IMR-90 (cell line): ENCODE measurements at places on chromosomes 3 and 15. TPM values are rescaled to one million over a fixed set of nuclear protein-coding genes. Genes with fewer than 3 reads are reported as not detected.

DNA sequence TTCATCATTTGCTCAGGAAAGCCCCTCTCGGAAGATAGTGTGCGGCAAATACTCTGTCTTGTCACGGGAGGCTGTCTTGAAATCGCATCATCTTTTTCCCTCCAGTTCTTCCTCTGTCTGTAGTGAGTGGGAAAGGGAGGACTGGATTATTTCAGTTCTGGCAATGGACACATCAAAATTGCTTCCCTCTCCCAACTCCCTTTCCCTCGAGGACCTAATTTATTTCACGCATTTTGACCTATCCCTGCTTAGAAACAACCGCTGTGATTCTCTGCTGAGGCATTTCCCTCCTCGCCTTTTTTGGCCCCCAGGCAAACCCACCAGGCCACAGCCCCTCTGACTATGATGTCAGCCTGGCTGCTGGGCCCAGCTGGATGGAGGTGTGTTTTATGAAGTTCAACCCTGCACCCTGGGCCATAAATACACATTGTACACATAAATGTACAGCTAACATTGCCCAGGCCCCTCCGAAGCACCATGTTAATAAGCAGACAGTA is 138.7 kb upstream of the LRTM1 start:
- no peaks in the 10 kb centered on the region for H3K27me3 ChIP-seq
- H3K36me3 ChIP-seq, result no peaks in the 10 kb centered on the region
- no peak overlapping the region for H3K27ac ChIP-seq
- H3K4me1 ChIP-seq, result peaks cover 5% of the 10 kb centered on the region
- H3K4me3 ChIP-seq, result no peak overlapping the region
- DNase-seq, result peak; percentile 37

- no peaks in the 10 kb centered on the region for H3K4me1 ChIP-seq
- H3K4me3 ChIP-seq, result no peak overlapping the region
- no peak for DNase-seq
- no peaks in the 10 kb centered on the region for H3K27me3 ChIP-seq
- no peak overlapping the region for H3K27ac ChIP-seq
- H3K36me3 ChIP-seq, result no peaks in the 10 kb centered on the region
These were observed 283.3 kb upstream of the RGMA start for GRCh38 chr15:93372208-93372864.

DNA sequence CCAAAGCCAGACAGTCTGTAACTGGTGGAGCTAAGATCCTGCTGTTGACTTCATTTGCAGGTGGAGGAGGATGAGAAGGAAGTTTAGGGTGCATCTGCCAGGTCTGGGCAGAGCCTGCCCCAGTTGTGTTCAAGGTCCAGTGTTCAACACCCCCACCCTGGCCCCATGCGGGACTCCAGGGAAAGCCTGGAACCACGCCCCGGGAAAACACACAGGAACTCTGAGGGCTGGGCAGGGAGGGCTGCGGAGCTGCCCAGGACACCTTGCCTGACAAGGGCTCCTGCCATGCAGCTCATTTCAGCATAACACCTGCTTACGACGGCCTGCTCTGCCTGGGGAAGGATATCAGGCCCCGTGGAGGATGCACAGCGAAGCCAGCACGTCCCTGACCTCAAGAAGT is 286.3 kb downstream of the XXYLT1 start:
- H3K36me3 ChIP-seq, result no peaks in the 10 kb centered on the region
- H3K4me3 ChIP-seq, result no peak overlapping the region
- H3K27ac ChIP-seq, result no peak overlapping the region
- H3K4me1 ChIP-seq, result no peaks in the 10 kb centered on the region

- no peaks in the 10 kb centered on the region for H3K4me1 ChIP-seq
- no peaks in the 10 kb centered on the region for H3K36me3 ChIP-seq
- no peak for DNase-seq
- no peak overlapping the region for H3K27ac ChIP-seq
These were observed 36.4 kb downstream of the PLSCR4 start for GRCh38 chr3:146214493-146214892.

DNA sequence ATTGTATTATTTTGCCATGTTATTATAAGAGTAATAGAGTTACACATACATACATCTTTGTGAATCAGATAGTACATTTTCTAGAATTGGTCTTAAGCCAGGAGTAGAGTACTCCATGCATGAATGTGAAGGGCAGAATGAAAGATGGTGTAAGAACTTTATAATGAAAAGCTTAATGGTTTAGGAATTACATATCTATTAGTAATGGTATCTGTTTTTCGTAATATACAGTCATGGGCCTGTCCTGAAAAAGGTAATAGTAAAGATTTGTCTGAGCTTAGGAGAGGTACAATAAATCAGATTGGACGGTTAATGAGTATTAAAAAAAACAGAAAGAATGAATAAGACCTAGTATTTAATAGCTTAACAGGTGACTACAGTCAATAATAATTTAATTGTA is 118.2 kb upstream of the PRTG start:
- peaks cover 13% of the 10 kb centered on the region for H3K36me3 ChIP-seq
- H3K4me3 ChIP-seq, result no peak overlapping the region
- H3K4me1 ChIP-seq, result peaks cover 8% of the 10 kb centered on the region
- H3K27ac ChIP-seq, result no peak overlapping the region

- no peaks in the 10 kb centered on the region for H3K36me3 ChIP-seq
- no peak for DNase-seq
- H3K27ac ChIP-seq, result no peak overlapping the region
These were observed 152.6 kb downstream of the DPH6 start for GRCh38 chr15:35393398-35393797.

The FSIP1 gene
- 0.18 and 0.56 TPM in 2 replicates for total RNA-seq

GRCh38 chr3:105967117-105967516 is 98.3 kb upstream of the CBLB start:
- H3K4me3 ChIP-seq, result no peak overlapping the region
- H3K36me3 ChIP-seq, result no peaks in the 10 kb centered on the region
- H3K27ac ChIP-seq, result no peak overlapping the region

- no peak overlapping the region for H3K27ac ChIP-seq
- no peak for DNase-seq
- peaks cover 45% of the 10 kb centered on the region for H3K27me3 ChIP-seq
- H3K4me1 ChIP-seq, result no peaks in the 10 kb centered on the region
- H3K36me3 ChIP-seq, result no peaks in the 10 kb centered on the region
These were observed 619 bp upstream of the CMTM8 start for GRCh38 chr3:32237670-32238452.

The ATP10A gene
- 12.8 and 13.8 TPM in 2 replicates for total RNA-seq

- H3K36me3 ChIP-seq, result peaks cover 46% of the 10 kb centered on the region
- no peak for DNase-seq
- no peaks in the 10 kb centered on the region for H3K27me3 ChIP-seq
- no peaks in the 10 kb centered on the region for H3K4me1 ChIP-seq
These were observed at the start of gene GRAMD2A for GRCh38 chr15:72197460-72198355. Gene GRAMD2A, minus strand, starts transcription at chr15:72197787.

- H3K36me3 ChIP-seq, result no peaks in the 10 kb centered on the region; the same call in 1 of the 2 replicates
- peaks cover 9% of the 10 kb centered on the region; the same call in 1 of the 2 replicates for H3K4me1 ChIP-seq
- DNase-seq, result no peak
- H3K27ac ChIP-seq, result no peak overlapping the region
- H3K27me3 ChIP-seq, result no peaks in the 10 kb centered on the region
- no peak overlapping the region for H3K4me3 ChIP-seq
These were observed 22.5 kb downstream of the MBNL1 start for GRCh38 chr3:152291238-152291637.

GRCh38 chr15:40549894-40550293 is 14.9 kb downstream of the CCDC32 start:
- no peak for DNase-seq
- no peak overlapping the region for H3K4me3 ChIP-seq
- H3K4me1 ChIP-seq, result no peaks in the 10 kb centered on the region
- peaks cover 16% of the 10 kb centered on the region for H3K36me3 ChIP-seq
- no peaks in the 10 kb centered on the region for H3K27me3 ChIP-seq

- no peak overlapping the region for H3K4me3 ChIP-seq
- DNase-seq, result peak; percentile 52
- peaks cover 26% of the 10 kb centered on the region for H3K4me1 ChIP-seq
These were observed 1.6 kb downstream of the STRA6 start for GRCh38 chr15:74200871-74201419.

- H3K27me3 ChIP-seq, result peaks cover 6% of the 10 kb centered on the region
- DNase-seq, result no peak
- no peak overlapping the region for H3K4me3 ChIP-seq
- no peaks in the 10 kb centered on the region for H3K36me3 ChIP-seq
These were observed 52.9 kb downstream of the GASK1A start for GRCh38 chr3:43031889-43032545.

DNA sequence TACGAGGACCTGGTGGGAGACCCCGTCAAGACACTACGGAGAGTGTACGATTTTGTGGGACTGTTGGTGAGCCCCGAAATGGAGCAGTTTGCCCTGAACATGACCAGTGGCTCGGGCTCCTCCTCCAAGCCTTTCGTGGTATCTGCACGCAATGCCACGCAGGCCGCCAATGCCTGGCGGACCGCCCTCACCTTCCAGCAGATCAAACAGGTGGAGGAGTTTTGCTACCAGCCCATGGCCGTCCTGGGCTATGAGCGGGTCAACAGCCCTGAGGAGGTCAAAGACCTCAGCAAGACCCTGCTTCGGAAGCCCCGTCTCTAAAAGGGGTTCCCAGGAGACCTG is 2.5 kb downstream of the CHST2 start:
- no peak overlapping the region for H3K4me3 ChIP-seq
- no peak overlapping the region for H3K27ac ChIP-seq
- H3K27me3 ChIP-seq, result peaks cover 7% of the 10 kb centered on the region; the same call in 1 of the 2 replicates
- peaks cover 6% of the 10 kb centered on the region for H3K4me1 ChIP-seq
- DNase-seq, result no peak

DNA sequence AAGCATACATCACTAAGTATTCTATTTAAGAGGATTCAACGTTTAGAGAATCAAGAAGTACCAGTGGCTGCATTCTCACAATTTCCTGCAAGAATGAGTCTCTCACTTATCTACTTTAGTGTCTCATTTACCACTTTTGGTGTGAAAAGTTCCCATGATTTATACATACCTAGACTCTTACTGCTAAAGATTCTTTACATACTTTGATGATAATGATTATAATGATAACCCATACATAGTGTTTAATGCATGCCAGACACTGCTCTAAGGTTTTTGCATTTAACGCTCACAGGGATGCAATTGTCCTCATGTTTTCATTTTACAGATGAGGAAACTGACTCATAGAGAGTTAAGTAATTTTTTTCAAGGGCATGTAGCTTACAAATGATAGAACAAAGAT is 133.6 kb downstream of the TMEM108 start:
- H3K36me3 ChIP-seq, result no peaks in the 10 kb centered on the region
- H3K27me3 ChIP-seq, result no peaks in the 10 kb centered on the region
- H3K27ac ChIP-seq, result no peak overlapping the region
- DNase-seq, result no peak
- H3K4me1 ChIP-seq, result no peaks in the 10 kb centered on the region

GRCh38 chr3:16898595-16899395 is 14.0 kb downstream of the PLCL2 start:
- DNase-seq, result no peak
- H3K27me3 ChIP-seq, result no peaks in the 10 kb centered on the region; the same call in 1 of the 2 replicates
- H3K27ac ChIP-seq, result no peak overlapping the region
- no peaks in the 10 kb centered on the region; the same call in 1 of the 2 replicates for H3K4me1 ChIP-seq

- H3K4me3 ChIP-seq, result no peak overlapping the region
- peaks cover 12% of the 10 kb centered on the region for H3K4me1 ChIP-seq
- no peaks in the 10 kb centered on the region for H3K27me3 ChIP-seq
- DNase-seq, result no peak
- H3K27ac ChIP-seq, result no peak overlapping the region
- no peaks in the 10 kb centered on the region for H3K36me3 ChIP-seq
These were observed 27.6 kb downstream of the FOXL2 start for GRCh38 chr3:138919325-138919724.

GRCh38 chr15:78105476-78106241 is 13.3 kb downstream of the SH2D7 start:
- peaks cover 10% of the 10 kb centered on the region for H3K27me3 ChIP-seq
- peak; percentile 29 for DNase-seq
- H3K4me3 ChIP-seq, result no peak overlapping the region
- no peak overlapping the region for H3K27ac ChIP-seq
- no peaks in the 10 kb centered on the region for H3K36me3 ChIP-seq
- H3K4me1 ChIP-seq, result peaks cover 2% of the 10 kb centered on the region; the same call in 1 of the 2 replicates

The ATP13A5 gene
- total RNA-seq, result not detected in 2 replicates

- H3K27me3 ChIP-seq, result no peaks in the 10 kb centered on the region
- H3K36me3 ChIP-seq, result no peaks in the 10 kb centered on the region; the same call in 1 of the 2 replicates
- 0 out of 2 replicates have a peak overlapping the region, but pooled peaks have one; percentile 17 for H3K27ac ChIP-seq
- H3K4me1 ChIP-seq, result peaks cover 18% of the 10 kb centered on the region
These were observed 53.9 kb downstream of the RLBP1 start for GRCh38 chr15:89167267-89168176.

- no peak overlapping the region for H3K27ac ChIP-seq
- H3K36me3 ChIP-seq, result peaks cover 14% of the 10 kb centered on the region
- H3K27me3 ChIP-seq, result no peaks in the 10 kb centered on the region
- peaks cover 13% of the 10 kb centered on the region for H3K4me1 ChIP-seq
- H3K4me3 ChIP-seq, result no peak overlapping the region
These were observed 10.3 kb downstream of the TM4SF1 start for GRCh38 chr3:149366941-149367840.

DNA sequence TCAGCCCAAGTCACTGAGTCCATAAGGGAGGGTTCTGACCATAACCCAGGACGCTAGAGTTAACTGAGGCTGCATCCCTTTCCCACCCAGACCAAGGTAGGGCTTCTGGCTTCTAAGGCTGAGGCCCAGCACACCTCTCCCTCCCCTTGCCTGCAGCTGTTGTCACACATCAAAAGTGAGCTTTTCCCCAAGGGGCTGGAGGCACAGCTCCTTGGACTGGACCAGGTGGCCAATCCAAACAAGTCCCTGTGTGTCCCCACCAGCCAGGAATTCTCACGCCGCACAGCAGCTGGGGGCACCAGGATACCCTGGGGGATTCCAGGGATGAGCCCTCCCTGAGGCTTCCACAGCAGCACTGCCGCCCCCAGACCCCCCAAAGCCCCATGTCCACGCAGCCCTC is 22.3 kb upstream of the ISLR2 start:
- peaks cover 10% of the 10 kb centered on the region for H3K27me3 ChIP-seq
- no peaks in the 10 kb centered on the region for H3K4me1 ChIP-seq
- DNase-seq, result no peak
- no peak overlapping the region for H3K4me3 ChIP-seq
- no peaks in the 10 kb centered on the region for H3K36me3 ChIP-seq

- H3K4me3 ChIP-seq, result no peak overlapping the region
- H3K4me1 ChIP-seq, result peaks cover 5% of the 10 kb centered on the region
- H3K36me3 ChIP-seq, result no peaks in the 10 kb centered on the region
- no peak for DNase-seq
- H3K27ac ChIP-seq, result no peak overlapping the region
- H3K27me3 ChIP-seq, result no peaks in the 10 kb centered on the region; the same call in 1 of the 2 replicates
These were observed 20.6 kb upstream of the FBLN2 start for GRCh38 chr3:13528217-13528867.

DNA sequence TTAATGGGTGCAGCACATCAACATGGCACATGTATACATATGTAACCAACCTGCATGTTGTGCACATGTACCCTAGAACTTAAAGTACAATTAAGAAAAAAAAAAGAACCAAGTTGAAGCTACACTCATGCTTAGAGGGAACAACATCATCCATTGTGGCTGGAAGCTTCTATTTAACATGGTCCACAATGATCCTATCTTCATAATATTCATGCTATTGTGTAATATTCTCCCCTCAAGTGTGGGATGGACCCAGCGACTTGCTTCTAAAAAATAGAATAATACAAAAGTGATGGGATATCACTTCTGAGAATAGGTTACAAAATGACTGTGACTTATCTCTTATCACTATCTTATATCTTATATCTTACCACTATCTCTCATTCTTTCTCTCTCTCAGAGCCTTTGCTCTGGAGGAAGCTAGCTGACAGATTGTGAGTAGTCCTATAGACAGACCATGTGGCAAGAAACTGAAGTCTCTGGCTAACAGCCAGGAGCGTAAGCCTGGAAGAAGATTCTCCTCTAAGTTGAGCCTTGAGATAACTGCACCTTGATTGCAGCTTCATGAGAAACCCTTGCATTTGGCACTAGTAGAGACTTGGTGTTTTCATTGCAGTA is 198.5 kb upstream of the MRPL3 start:
- H3K27ac ChIP-seq, result no peak overlapping the region
- no peak for DNase-seq

GRCh38 chr3:113537155-113537554 is 4.8 kb downstream of the SIDT1 start:
- H3K4me3 ChIP-seq, result no peak overlapping the region
- H3K27me3 ChIP-seq, result peaks cover 38% of the 10 kb centered on the region
- H3K4me1 ChIP-seq, result no peaks in the 10 kb centered on the region
